ENCODE measurements at places on chromosomes 2 and 18.

GRCh38 chr18:44830581-44830980, 149.9 kb downstream of the SETBP1 start:
- no peak for DNase-seq

DNA sequence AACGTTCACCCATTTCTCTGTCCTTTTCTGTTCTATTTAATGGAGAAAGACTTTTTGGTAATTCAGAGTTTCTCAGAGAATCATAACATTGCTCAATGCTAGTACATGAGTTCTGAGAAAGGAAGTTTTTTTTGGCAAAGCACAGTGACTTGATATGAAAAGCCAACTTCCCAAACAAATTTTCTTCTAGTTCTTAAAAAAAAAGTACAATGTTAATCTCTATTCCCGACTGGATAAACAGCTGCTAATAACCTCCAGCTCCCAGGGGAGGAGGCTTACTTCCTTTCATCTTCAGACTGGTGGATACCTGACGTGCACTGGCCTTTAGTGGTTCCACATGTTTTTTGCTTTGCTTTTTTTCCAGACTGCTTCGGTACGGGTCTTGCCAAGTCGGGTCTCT, 284.6 kb upstream of the CCDC68 start:
- DNase-seq: no peak

GRCh38 chr18:51425889-51426288, 228.4 kb upstream of the MEX3C start:
- DNase-seq: no peak

DNA sequence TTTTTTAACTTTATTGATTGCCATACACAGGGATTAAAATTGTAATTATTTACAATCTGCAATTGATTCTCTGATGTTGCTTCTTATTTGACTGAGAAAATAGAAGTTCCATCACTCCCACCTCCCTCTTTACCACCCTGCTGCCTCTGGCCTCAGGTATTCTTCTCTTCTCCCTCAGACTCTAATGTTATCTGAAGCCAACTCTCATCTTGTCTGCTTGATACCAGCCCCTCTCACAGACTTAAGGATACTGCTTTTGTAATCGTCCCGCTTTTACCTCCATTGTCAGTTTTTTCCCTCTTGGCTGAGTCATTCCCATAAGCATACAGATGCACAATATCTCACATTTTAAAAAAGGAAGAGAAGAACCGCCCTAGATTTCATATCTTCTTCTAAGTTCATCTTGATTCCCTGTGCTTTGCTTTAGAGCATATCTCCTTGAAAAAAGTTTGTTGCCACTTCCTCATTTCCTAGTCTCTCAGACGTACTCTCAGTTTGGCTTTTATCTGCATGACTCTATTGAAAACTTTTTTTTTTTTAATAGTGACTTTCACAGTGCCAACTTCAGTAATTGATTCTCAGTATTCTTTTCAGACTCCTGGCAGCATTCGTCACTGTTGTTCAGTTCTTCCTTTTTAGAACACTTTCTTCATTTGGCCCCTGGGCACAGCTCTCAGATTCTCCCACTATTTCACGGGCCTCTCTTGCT, 31.1 kb downstream of the SPAG16 start:
- no peak for DNase-seq

GRCh38 chr2:173272849-173273248, 81.8 kb upstream of the CDCA7 start:
- DNase-seq: no peak

DNA sequence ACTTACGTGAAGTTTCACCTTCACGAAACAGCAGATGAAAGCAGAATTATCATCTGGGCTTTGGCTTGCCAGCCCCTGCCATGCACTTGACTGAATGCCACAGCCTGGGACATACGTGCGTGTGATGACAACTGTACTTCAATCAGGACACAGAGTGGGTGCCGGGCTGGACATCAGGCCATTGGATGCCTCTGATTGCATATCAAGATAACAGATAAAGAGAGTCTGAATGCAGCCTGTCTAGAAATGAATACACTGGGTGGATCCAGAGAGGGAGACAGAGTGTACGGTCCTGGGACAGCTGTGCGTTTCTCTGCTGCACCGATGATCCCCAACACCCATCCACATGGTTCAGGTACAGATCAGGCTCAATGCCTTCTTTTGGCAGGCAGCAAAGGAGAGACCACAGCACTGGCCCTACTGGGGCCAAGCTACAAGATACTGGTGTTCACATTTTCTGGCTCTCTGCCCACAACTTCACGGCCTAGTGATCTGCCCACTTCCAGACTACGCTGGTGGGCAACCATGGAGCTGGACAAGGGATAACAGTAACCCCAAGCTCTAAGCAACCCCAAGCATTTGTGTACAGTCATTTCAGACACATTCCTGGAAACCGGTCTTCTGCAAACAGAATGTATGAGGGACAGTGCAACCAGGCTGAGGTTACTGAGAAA, 35.6 kb downstream of the FBLN7 start:
- DNase-seq: no peak

GRCh38 chr2:12931186-12931844, 214.6 kb downstream of the TRIB2 start:
- peak; percentile 40 for DNase-seq

DNA sequence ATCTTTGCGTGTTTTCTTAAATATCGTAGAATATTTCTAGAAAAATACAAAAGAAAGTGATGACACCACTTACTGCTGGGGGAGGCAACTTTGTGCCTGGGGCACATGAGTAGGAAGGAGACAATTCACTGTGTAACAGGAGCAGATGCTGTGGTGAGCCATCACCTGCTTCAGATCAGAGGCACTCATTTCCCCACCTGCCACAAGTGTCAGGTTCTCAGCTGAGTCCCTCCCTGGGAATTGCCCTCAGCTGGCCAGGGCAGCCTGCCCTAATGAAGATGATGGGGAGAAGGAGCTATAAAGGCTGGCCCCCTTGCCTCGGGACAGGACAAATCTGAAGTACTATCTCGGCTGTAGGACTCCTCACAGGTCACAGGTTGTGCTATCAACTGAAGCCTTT, 322.8 kb downstream of the STK39 start:
- DNase-seq: no peak

DNA sequence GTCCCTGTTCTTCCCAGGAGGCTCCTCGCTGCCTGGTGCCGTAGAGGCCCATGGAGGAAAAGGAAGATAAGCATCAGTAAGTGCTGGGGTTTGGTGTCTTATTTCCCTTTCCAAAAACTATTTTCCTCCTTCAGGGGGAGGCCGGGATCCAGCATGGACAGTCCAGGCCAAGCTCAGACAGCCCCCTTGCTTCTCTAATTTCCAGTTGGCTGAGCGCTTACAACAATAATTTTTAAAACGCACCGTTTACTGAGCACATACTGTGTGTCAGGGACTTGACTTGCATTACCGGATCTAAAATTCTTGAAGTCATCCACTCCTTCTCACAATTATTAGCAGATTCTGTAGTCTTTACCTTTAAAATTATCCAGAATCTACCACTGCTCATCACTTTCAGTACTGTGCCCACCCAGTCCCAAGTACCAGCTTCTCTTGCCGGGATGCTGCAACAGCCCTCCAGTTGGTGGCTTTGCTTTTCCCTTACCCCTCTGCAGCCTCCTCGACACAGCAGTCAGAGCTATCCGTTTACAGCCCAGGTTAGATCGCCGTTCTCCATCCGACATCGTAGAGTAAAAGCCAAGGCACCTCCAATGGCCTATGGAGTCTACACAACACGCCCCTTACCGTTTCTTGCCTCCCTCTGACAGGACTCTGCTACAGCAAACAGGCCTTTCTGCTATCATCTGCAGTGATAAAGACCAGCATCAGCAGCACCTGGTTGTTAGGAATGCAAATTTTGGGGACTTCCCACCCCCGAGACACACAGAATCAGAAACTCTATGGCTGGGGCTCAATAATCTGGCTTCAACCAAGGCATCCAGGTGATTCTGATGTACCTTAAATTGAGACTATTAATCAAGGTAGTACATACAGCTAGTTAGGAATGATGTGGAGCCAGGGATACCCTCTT, 75.2 kb upstream of the TSPYL6 start:
- no peak for DNase-seq

DNA sequence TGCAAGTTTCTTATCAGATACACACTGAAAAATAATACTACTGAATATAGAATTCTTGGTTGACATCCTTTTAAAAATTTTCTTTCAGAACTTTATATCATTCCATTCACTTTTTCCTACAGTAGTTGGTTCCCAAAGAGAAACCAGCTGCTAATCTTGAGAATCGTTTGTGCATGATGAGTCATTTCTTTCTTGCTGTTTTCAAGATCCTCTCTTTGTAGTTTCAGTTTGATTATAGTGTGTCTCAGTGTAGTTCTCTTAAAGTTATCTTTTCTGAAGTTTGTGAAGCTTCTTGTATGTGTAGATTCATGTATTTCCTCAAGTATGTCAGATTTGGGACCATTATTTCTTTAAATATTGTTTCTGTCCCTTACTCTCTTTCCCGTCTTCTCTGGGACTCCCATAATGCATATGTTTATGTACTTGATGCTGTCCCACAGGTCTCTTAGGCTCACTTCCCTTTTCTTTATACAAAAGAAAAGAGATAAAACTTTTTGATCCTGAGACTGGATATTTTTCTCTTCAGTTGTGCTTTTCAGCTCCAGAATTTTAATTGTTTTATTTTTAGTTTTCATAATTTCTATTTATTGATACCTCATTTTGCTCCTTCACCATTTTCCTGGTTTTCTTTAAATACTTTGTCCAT, 801.0 kb downstream of the TDRD15 start:
- no peak for DNase-seq

Data from CD4-positive, alpha-beta T cell treated with Interleukin-12 subunit alpha and Interleukin-12 subunit beta, for 1 hour (primary cell).